ENCODE measurements at places on chromosomes 3 and 15. TPM values are rescaled to one million over a fixed set of nuclear protein-coding genes. Genes with fewer than 3 reads are reported as not detected.

MKRN2OS gene
- not detected for polyA plus RNA-seq

- peak; percentile 98 for DNase-seq
These were observed 35.6 kb upstream of the LIPC start for GRCh38 chr15:58396181-58396580.

KAT2B gene
- 1.5 TPM for polyA plus RNA-seq

DNA sequence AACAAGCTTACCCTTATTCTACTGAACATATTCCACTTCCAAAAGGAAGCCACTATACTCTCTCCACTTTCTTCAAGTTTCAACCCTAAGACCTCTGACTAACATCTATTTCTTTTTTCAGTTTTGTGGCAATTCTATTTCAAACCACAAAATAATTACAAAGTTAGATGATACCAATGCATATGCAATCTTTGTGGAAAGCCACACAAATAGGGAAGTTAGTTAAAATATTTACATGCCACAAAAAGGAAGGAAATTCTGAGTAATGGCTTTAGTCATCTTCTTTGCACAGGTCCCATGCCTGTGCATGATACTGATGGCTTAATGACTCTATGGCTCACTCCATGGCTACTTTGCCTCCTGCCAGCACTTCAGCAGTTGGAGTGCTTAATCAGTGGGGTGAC is 57.0 kb upstream of the MCTP2 start:
- DNase-seq, result peak; percentile 69

GRCh38 chr3:163601426-163601825 is 1476.9 kb downstream of the SI start:
- no peak for DNase-seq

All from GM23248 (cell line).